ENCODE measurements at places on chromosomes 5 and 9.

- no peak for DNase-seq
Measured at GRCh38 chr9:14345354-14346230, 31.7 kb upstream of the NFIB start.

- peak; percentile 18 for DNase-seq
Measured at GRCh38 chr5:142472306-142472951, 147.6 kb upstream of the SPRY4 start.

GRCh38 chr5:96856371-96856770, 19.9 kb upstream of the ERAP2 start:
- DNase-seq: no peak

DNA sequence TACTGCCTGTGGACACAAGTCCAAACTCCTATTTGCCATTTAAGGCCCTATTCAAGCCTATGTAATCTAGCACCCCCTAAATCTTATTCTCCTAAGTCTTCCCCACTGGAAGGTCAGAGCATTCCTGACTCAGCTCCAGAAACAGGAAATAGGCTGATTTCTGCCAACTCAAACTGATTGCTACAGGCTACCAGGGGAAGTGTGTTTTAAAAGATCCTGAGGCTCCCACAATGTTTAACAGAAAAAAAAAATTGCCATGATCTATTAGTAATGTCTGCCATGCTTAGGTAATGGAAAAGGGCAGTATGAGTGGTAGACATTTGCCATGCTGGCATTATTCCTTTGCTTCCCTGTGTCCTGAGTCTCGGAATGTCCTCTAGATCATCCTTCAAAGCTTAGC, 65.8 kb upstream of the BRINP1 start:
- no peak for DNase-seq

DNA sequence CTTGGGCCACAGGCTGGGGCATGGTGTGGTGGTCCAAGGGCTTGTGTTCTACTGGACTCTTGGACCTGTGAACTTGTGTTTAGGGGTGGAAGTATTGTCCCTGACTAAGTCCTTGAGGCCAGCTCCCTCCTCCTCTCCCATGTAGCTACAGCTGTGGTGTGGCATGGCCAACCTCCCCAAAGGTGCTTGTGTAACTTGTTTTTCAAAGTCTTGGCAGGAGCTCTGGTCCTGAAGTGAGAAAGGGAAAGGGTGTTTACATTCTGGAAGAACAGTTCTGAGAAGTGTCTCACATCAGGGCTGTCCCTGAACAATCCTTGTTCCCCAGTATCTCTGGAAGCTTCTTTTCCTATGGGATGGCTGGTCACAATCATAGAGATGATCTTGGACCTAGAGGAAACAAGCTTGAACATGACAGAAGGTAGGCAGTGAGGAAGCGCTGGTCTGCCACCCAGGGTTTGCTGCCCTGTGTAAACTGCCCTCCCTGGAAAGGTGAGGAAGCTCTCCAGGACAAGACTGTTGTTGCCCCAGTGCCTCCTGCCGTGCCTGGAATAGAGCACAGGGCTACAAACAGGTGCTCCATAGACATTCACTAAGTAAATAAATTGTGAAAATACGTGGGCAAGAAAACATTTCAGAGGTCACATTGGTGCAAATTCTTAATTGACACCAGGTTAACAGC, 64.6 kb upstream of the KLF9 start:
- DNase-seq: no peak

DNA sequence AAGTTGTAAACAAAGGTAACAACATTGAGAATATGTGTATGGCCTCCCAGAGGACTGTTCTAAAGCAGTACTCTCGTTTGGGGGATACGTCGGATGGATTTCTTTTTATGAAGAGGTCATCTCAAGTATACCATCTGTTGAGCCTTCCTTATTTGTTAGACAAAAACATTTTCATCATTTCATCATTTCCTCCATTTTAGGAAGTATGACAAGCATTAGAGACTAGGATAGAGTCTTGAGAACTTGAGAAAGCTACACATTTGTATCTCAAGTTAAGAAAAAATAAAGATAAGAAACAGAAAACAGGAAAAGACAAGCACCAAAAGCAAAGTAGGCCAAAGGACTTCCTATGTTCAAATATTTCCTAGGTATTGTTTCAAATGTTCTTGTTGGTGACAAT, 307.0 kb downstream of the EFNA5 start:
- no peak for DNase-seq

DNA sequence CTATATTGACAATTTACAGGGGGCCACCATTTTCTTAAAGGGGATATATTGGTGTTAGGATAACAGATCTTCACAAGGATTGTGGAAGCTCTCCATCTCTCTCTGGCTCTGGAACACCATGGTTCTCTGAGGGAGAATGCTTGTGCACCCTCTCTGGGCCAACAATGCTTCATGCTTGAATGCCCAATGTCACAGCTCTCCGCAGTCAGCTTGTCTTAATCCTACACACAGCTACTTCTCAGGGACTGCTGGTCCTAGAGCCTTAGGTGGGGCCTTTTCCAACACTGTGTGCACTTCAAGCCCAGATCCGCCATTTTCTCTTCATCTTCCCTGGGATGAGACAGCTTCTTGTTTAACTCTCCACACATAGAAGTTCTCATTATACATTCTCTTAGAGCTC, 6.9 kb upstream of the PDLIM4 start:
- no peak for DNase-seq

DNA sequence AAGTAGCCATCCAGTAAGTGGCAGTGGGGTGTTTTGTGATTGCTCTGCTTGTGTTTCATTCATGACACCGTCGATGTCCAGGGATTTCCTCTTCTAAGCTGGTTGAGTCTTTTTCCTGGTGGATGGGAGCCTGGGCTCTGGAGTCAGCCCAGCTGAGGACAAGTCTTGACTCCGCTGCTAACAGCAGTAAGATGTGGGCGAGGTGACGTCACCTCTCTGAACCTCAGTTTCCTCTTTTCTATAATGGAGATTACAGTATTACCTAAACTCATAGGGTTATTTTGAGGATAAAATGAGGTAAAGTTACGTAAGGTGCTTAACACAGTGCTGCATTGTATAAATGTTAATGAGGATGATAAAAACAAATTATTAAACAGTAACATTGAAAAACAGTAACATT, 21.3 kb downstream of the FGF1 start:
- DNase-seq: no peak

DNA sequence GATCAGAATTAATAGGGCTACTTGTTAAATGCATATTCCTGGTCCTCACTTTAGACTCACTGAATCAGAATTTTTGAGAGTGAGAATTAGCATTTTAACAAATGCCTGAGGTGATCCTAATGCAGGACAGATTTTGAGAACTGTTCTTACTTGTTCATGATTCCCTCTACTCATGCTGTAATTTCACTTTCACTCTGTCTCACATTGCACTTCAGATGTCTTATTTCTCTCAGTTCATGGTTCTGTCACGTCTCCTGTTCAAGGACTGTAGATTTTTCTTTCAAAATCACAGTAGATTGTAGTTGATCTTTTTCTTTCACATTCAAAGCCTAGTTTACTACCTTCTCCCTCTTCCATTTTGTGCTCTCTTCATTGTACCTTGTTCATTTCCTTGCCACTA, 54.3 kb downstream of the ADGRV1 start:
- no peak for DNase-seq

- no peak for DNase-seq
Measured at GRCh38 chr9:130940027-130940549, 1.0 kb upstream of the FIBCD1 start.

GRCh38 chr5:88551724-88552345, 283.2 kb upstream of the TMEM161B start:
- DNase-seq: no peak

DNA sequence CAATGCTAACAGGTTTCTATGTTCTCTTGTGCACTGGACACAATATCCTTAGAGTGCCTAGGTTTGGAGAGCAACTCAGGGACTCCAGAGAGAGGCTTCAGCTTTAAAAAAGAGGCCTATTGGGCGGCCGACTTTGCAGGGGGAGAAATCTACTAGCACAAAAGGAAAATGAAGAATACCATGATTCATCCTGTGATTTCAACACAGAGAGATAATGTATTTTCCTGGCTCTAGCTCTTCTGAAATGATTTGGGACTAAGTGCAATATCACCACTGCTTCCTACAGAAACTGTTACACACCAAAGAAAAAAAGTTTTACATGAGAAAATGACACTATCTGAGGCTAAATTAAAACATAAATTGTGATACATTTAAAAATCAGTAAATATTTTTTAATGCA, 146.1 kb upstream of the TSLP start:
- no peak for DNase-seq

DNA sequence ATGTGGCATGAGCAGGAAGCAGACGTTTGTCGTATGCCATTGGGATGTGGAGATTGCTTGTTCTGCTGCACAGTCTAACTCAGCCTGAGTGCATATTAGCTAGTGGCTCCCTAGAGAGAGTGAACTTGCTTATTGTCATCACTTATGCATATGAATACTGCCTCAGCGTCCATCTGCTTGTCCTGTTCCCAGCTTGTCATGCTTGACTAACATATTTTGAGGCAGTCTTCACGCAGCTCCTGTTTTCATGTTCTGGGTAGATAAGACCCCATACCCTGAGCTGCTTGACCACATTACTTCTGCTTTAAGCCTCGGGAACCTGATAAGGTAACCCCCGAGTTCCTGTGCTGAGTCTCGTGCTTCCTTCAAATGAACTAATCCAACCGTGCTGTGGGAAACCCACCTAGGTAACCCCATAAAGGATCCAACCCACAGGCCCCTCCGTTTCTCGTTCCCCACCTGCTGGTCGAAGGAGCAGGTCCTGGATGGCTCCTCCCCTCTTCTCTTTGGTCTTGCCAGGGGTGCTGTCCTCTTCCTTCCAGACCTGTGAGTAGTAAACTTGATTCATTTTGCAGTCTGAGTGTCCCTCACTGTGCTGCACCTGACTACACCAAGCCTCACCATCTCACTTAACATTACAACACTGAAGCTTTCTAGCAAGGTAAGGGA, 25.0 kb downstream of the ANKRD33B start:
- no peak for DNase-seq

DNA sequence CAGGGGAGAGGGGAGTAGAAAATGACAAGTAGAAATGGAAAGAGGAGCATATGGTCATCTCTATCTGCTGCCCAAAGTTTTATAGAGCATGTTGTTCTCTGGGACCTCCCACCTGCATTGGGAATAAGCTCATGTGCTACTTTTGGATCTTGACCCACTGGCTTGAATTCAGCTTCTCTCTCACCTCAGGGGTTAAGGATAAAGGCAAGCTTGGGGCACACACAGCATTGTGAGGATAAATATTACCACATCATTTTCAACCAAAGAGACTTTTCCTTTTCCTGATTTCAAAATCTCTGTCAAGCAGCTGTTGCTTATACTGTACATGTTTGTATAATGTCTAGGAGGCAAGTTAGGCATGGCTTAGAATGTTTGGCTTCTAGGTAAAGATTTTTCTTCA, 16.6 kb downstream of the ATP10B start:
- DNase-seq: no peak

DNA sequence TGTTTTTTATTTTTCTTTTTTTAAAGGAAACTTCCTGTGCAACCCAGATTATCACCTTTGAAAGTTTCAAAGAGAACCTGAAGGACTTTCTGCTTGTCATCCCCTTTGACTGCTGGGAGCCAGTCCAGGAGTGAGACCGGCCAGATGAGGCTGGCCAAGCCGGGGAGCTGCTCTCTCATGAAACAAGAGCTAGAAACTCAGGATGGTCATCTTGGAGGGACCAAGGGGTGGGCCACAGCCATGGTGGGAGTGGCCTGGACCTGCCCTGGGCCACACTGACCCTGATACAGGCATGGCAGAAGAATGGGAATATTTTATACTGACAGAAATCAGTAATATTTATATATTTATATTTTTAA, 2.1 kb downstream of the CSF2 start:
- DNase-seq: no peak

- no peak for DNase-seq
Measured at GRCh38 chr5:133108481-133108921, 56.7 kb downstream of the HSPA4 start.

- no peak for DNase-seq
Measured at GRCh38 chr9:24776226-24776625, 230.5 kb upstream of the IZUMO3 start.

- no peak for DNase-seq
Measured at GRCh38 chr9:20227166-20227874, 395.0 kb downstream of the MLLT3 start.

- no peak for DNase-seq
Measured at GRCh38 chr5:11851416-11851815, 52.8 kb downstream of the CTNND2 start.

GRCh38 chr5:9850456-9850855, 220.3 kb upstream of the TAS2R1 start:
- no peak for DNase-seq

DNA sequence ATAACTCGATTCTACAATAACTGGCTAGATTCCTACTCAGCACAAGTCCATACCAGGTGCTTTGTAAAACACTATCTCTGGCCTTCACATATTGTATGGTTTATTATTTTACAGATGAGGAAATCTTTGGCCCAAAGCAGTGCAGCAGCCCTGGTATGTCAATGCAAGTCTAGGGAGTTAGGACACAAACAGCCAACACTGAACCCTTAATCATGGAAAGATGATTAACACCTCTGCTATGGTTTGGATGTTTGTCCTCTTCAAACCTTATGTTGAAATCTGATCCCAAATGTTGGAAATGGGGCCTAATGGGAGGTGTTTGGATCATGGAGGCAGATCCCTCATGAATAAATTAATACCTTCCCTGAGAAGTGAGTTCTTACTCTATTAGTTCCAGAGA, 76.6 kb downstream of the MAPKAP1 start:
- DNase-seq: no peak

DNA sequence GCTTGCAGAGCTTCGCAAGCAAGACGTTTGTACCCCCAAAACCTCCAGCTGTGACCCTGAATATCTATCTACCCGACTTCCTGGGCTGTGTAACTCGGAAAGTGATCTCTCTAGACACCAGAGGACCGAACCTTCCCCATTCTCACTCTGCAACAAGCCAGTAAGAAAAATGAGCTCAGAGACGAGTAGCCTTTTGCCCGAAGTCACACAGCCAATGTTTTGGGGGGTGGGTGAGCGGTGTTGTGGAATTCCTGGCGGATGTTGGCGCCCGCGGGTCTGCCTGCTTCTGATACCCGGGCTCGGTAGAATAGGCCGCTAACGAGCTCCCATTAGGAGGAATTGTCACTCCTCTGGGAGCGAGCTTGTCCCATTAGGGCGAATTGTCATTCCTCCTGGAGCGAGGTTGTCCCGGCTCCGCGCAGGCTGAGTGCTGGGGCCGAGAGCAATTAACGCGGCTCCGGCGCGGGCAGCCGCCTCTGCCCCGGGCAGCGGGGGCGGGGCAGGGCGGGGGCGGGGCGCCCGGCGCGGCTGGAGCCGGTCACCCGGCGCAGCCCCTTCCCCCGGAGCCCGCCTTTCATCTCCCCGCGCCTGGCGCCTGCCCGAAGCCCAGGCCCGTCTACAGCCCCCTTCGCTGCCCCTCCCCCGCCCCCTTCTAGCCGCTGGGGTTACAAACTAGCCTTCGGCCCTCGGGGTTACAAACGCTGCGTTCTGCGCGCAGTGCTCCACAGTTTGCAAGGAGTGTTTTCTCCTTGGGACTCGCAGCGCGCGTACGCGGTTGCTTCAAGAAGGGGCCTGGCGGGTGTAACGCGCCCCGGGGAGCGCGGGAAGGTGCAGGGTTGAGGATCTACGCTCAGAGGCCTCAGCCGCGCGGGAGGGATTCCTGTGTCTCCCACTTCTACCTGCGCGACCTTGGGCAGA, 3.5 kb upstream of the MSX2 start:
- DNase-seq: no peak

Measured in activated naive CD8-positive, alpha-beta T cell treated with anti-CD3 and anti-CD28 coated beads for 36 hours (primary cell).